ENCODE measurements at places on chromosomes 4 and X.
A peak's percentile ranks its signal among the peaks of the same experiment; 100 is the strongest.

GRCh38 chr4:101086801-101087586, 260.3 kb downstream of the PPP3CA start:
- DNase-seq, result no peak

GRCh38 chr4:44965435-44966095, 239.2 kb upstream of the GNPDA2 start:
- DNase-seq, result no peak

DNA sequence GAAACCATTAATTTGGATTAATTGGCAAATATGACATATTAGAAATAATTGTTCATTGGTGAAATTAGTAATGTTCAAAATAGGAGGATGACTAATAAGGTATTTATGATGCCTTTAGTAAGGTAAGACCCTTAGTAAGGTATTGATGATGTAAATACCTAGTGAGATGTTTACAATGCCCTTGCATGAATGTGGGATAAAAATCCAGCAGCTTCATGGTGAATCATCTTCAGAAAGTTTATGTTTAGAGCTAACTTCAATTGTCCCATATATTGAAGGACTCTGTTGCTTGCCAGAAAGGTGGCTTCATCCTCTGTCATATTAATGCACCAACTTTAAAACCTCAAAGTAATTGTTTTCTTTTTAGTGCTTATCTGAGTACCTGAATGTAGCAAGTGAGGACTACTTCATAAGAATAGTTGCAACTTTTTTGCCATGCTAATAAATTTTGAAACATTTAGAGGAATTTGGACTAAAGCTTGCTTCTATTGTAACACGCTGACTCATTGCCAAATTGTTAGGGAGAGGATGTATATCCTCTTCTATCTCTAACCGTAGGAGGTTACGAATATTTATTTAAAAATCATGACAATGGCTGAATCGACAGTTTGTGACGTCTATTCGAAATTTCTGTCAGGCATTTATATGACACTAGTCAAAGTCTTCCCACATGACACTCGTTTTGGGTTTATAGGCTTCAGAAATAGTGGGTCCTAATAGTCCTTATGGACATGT, 174.1 kb upstream of the HS3ST1 start:
- no peak for DNase-seq

GRCh38 chrX:125947501-125947900, 218.6 kb downstream of the DCAF12L2 start:
- DNase-seq, result no peak

DNA sequence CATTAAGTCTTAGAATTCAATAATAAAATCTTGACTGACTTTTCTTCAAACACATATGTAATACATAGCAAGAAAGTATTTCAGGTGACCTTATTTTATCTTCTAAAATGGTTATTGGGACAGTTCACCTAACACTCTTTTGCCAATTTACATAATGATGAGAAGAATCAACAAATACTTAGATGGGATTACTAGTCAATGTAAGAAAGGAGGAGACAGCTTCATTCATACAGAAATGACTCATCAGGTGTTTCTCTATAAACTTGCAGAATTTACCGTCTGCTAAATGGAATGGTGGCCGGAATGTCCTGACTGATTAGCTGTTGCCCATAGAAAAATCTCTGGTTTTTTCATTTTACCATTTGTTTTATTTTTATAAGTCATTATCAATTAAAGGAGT, 115.0 kb upstream of the ETNPPL start:
- DNase-seq, result no peak

DNA sequence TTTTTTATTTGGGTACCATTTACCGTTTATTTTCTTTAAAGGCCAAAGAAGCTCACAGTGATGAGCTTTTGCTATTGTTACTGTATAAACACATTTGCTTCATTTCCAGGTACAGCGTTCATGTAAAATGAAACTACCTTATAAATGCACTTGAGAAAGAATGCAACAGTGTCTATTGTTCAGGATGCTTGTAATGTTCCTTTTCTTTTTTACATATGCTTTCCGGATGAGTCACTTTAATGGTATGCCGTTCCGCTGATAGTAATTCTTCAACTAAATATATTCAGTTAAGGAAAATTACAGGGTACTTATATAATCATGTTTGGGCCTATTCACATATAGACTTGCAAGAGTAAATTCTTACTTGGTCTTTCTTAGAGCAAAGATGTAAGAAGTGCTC, 354.9 kb downstream of the RPA4 start:
- no peak for DNase-seq

GRCh38 chrX:154019633-154020528, at the start of gene IRAK1:
TSS of gene IRAK1 (minus strand) at chrX:154019902. CDS start at chrX:154019812, 90 bp downstream.
- peak; percentile 68 for DNase-seq

DNA sequence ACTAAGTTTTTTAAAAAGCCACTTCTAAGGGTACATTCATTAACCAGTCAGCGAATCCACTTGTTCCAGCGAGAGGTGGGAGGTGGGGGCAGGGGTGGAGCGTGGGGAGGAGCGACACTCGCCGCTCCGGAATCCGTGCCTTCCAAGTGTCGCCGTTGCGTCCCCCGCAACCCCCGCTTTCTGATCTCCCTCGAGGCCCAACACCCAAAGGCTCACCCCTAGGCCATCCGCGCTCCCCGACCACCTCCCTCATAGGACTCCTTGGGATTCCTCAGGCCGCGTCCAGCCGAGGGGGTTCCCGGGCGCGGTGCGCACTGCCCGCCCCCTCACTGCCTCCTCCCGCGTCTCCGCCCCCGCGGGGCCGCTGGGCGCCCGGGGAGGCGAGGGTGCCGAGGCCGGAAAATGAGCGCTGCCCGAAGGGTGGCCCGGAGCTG, 108.1 kb upstream of the STOX2 start:
- DNase-seq, result peak; percentile 38

GRCh38 chr4:152585023-152585441, 49.1 kb upstream of the FBXW7 start:
- no peak for DNase-seq

DNA sequence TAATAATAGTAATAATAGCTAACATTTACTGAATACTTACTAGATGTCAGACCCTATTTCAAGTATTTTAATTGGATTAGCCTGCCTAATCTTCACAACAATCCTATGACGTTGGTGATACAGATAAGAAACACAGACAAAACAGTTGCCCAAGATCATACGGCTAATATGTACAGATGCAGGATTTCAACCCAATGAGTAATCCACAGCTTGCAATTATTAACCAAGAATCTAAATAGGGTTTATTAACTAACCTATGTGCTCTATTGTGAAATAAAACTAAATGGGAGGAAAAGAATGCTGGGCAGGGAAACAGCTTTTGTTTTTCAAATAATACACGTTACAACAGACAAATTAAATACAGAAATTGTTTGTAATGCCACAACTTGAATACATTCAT, 23.4 kb downstream of the FBXO8 start:
- no peak for DNase-seq

DNA sequence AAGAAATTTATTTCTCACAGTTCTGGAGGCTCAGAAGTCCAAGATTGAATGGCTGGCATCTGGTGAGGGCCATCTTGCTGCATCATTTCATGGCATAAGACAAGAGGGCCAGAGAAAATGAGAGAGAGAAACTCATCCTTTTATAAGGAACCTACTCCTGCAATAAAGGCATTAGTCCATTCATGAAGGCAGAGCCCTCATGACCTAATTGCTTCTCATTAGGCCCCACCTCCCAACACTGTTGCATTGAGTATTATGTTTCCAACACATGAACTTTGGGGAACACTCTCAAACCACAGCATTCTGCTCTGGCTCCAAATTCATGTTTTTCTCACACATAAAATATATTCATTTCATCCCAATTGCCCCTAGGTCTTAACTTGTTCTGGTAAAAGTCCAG, 14.2 kb downstream of the RNF175 start:
- no peak for DNase-seq

- no peak for DNase-seq
These were observed 1.3 kb upstream of the BCORL1 start for GRCh38 chrX:129981200-129981553.

- no peak for DNase-seq
These were observed 88.8 kb downstream of the DRD5 start for GRCh38 chr4:9870165-9870790.

DNA sequence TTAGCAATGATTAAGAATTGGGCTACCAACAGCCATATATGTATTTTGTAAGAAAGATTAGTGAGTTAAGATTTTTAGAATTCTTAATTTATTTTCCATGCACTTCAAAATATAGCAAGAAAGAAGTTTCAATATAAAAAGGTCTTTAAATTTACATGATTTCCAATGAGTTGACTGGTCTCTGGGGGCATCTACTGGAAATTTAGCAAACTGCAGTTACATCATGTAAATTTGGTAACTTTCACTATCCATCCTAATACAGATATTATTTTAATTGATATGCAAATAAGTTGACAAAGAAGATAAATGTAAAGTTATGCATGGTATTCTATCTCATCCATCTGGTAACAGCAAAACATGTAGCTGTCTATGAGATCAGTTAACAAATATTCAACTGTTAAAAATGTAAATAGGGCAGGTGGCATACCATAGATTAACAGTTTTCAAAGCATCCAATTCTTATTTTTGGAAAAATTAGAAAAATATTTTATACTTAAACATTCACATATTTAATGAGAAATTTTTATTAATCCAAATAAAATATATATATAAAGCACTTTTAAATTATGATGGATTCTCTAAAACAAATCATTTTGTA, 29.1 kb downstream of the TTC29 start:
- no peak for DNase-seq

- DNase-seq, result no peak
These were observed 194.6 kb upstream of the KLF3 start for GRCh38 chr4:38469410-38469809.

DNA sequence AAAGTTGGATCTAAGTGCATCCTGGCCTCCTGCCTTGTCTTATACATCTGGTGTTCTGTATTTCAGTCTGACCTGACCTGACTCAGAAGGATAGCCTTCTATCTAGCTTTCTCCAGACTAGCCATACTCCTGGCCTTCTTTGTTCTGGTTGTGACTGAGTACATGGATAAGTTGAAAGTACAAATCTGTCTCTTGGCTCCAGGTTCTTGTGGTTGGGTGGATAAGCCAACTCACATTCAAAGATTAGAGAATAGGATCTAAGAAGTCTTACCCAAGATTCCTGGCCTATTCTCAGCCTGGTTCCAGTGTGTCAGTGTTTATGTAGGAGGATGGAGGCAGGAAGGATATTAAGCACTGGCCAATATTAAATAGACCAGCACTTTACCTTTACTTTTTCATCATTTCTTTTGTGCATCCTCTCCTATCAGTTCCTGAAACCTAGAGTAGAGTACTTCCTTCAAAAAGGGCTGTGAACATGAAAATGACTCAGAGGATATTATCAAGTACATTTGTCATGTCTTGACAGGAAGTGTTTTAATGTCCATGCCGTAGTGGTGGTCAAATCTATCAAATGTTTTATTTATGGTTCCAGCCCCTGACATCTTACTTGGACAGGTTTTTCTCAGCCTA, 123.5 kb downstream of the IL15 start:
- no peak for DNase-seq

DNA sequence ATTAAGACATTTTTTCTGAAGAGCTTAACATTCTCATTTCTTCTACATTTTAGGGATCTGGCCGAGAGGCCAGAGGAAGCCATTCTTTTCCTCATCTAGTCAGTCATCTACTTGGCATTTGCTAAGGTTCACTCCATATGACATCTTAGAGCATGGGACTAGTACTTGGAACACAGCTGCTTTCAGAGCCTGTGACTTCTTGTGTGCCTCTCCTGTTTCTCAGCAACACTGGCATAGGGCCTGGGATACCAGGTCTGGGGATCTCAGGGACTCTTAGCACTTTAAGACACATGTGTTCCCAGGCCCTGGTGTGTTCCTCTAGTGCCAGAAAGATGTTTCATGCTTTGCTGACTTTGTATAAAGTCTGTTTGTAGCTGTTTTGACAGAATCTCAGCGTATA, 7.3 kb downstream of the PLP1 start:
- no peak for DNase-seq

- no peak for DNase-seq
These were observed 22.2 kb upstream of the GTPBP6 start for GRCh38 chrX:340641-341423.

DNA sequence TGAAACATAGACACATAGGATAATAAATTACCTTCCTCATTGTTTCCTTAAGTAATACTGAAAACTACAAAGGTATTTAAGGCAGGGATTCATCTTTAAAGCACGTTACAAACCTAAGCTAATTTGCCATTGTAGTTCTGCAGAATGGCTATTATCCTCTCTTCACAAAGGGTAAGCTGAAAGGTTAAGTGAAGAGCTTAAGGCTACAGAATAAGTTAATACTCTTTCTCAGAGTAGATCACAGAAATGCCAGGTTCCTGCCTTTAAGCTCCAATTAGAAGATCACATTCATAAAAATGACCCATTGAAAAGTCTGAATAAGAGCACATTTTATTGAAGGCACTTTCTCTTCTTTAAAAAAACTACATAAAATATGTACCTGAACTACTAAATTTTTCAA, 42.1 kb upstream of the PRDM5 start:
- no peak for DNase-seq

GRCh38 chr4:10320130-10320529, 137.1 kb downstream of the ZNF518B start:
- no peak for DNase-seq

- no peak for DNase-seq
These were observed 35.8 kb downstream of the GPR82 start for GRCh38 chrX:41759817-41760216.

GRCh38 chr4:142544039-142544438, 302.1 kb downstream of the INPP4B start:
- no peak for DNase-seq

- DNase-seq, result no peak
These were observed 7.6 kb upstream of the PGRMC2 start for GRCh38 chr4:128295255-128295654.

DNA sequence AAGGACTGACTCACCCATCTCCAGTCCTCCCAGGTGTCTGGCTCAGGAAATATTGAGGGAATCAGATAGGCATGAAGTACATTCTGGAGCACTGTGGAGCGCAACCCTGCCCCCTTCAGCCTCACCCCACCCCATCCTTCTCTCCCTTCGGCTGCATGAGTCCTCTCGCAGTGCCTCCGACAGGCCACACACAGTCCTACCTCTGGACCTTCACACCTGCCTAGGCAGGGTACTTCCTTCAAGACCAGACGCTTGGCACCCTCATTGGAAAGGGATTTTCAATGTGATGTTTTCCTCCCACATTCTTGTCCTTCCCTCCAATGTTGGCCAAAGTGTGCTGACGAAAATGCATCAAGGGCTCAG, 26.8 kb upstream of the PPP2R2C start:
- DNase-seq, result no peak

- DNase-seq, result no peak
These were observed 38.9 kb upstream of the C4orf50 start for GRCh38 chr4:6056976-6057766.

DNA sequence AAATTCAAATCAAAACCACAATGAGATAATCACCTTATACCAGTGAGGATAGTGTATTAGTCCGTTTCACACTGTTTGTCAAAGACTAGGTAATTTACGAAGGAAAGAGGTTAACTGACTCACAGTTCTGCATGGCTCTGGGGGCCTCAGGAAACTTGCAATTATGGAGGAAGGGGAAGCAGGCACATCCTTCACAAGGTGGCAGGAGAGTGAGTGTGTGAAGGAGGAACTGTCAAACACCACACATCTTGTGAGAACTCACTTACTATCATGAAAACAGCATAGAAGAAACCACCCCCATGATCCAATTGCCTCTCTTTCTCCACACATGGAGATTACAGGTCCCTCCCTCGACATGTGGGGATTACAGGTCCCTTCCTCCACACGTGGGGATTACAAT, 54.7 kb upstream of the TRPC5 start:
- no peak for DNase-seq

- DNase-seq, result no peak
These were observed 49.3 kb upstream of the ATOH1 start for GRCh38 chr4:93779228-93779627.

Data from right lobe of liver (tissue), 6 donors.